ENCODE measurements at places on chromosomes 13 and 19. TPM values are rescaled to one million over a fixed set of nuclear protein-coding genes. Genes with fewer than 3 reads are reported as not detected.

RYR1 gene
- total RNA-seq = 2.9 TPM

GDF15 gene
- total RNA-seq = 0.78 TPM

RPL28 gene
- total RNA-seq = 2,308 TPM

PGLYRP1 gene
- not detected for total RNA-seq

SCN1B gene
- 0.24 TPM for total RNA-seq

BABAM1 gene
- total RNA-seq = 107 TPM

BSPH1 gene
- total RNA-seq = not detected

NANOS3 gene
- total RNA-seq = 1.0 TPM

FFAR2 gene
- not detected for total RNA-seq

CGB1 gene
- total RNA-seq = not detected

ZNF562 gene
- 14.5 TPM for total RNA-seq

TEAD2 gene
- not detected for total RNA-seq

TMEM150B gene
- total RNA-seq = 0.93 TPM

CYTH2 gene
- 48.1 TPM for total RNA-seq

ZNF17 gene
- 15.0 TPM for total RNA-seq

ZNF813 gene
- 3.1 TPM for total RNA-seq

YJEFN3 gene
- 11.7 TPM for total RNA-seq

ESD gene
- 72.6 TPM for total RNA-seq

ZNF20 gene
- 4.5 TPM for total RNA-seq

CLDND2 gene
- 6.6 TPM for total RNA-seq

ATP4A gene
- total RNA-seq = not detected

ZNF555 gene
- total RNA-seq = 1.2 TPM

IL12RB1 gene
- 131 TPM for total RNA-seq

APLP1 gene
- total RNA-seq = 3.6 TPM

PGLYRP2 gene
- total RNA-seq = 0.34 TPM

EDNRB gene
- total RNA-seq = not detected

RNF17 gene
- not detected for total RNA-seq

ZNF610 gene
- total RNA-seq = 0.73 TPM

WDR87 gene
- total RNA-seq = not detected

NLRP5 gene
- not detected for total RNA-seq

C13orf46 gene
- total RNA-seq = 6.5 TPM
